ENCODE measurements at places on chromosomes 2 and 18.

- DNase-seq = no peak
Measured at GRCh38 chr18:35096677-35097011, 55.4 kb downstream of the MAPRE2 start.

GRCh38 chr18:64119916-64120315 lies 29.0 kb downstream of the LINC00305 start:
- DNase-seq = no peak

DNA sequence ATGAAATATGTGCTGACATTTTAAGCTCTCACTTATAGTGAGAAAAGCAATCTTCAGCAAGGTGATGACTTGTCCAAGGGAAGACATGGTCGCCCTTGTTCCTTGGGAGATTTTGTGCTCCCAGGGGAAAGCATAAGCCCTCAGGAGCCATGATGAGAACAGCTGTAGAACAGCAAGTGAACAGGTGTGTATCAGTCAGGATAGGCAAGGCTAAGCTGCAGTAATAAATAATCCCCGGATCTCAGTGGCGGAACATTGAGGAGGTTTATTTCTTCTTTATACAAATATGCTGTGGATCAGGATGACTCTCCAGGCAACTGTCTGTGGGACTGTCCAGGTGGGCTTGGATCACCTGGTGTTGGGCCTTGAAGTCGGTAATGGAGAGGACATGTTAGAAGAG lies 103.1 kb downstream of the MSH2 start:
- no peak for DNase-seq

GRCh38 chr2:99787769-99788382 lies 298.1 kb upstream of the REV1 start:
- DNase-seq = no peak

- no peak for DNase-seq
Measured at GRCh38 chr18:24214144-24214543, 75.3 kb downstream of the CABYR start.

- DNase-seq = no peak
Measured at GRCh38 chr2:230920167-230920566, 4.9 kb downstream of the GPR55 start.

DNA sequence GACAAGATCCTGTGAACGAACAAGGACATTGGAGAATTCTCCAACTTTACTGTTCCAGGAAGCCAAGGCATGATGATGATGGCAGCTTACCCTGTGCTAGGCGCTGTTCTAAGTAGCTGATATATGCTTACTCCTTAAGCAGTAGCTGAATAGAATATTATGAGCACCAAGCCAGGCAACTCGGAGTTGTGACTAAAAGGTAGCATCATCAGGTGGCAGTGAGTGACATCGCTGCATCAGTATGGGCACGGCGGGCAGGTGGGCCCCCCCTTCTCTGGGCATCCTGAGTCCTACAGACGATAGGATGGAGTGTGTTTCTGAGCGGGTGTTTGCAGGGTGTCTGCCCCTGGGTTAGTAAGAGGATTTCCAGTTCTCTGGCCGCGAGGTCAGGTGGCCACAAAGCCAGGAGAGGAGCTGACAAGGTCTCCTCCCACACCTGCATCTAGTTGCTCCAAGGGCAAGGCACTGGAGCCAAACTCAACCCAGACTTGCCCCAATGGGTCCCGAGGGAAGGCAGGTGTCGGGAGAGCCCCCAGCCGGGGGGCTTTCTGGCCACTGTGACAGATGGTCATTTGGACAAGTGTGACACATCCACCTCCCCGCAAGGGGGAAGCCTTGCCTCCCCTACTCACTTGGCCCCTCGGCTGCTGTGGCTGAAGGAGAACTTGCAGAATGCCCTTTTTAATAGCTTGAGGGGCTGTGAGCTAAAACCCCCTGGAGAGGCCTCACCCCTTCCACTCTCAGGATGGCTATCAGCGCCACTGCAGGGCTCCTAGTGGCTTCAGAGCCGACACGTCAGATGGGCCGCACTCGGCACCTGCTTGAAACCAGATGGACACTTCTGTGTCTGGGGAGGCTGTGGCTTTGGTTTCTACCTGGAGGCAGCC lies 55.5 kb downstream of the CRACDL start:
- no peak for DNase-seq

- no peak for DNase-seq
Measured at GRCh38 chr2:175631245-175631623, 370.8 kb downstream of the LNPK start.

DNA sequence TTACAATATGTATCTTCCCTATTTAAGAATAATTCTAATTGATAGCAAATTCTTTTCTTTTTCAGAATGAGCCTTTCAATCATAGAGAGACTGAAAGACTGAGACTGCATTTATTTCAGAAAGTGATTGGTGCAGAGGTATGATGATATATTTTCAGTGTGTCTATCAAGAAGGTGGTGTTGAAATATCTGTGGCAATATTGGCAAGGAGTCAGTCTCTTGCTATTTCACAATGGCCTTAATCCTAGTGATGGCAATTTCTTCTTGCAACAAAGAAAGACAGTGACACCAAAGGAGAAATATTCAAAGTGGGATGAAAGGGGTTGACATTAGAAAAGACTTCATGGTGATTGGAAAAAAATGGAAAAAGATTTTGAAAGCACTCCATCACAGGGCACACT lies 21.7 kb upstream of the ZBTB14 start:
- DNase-seq = no peak

DNA sequence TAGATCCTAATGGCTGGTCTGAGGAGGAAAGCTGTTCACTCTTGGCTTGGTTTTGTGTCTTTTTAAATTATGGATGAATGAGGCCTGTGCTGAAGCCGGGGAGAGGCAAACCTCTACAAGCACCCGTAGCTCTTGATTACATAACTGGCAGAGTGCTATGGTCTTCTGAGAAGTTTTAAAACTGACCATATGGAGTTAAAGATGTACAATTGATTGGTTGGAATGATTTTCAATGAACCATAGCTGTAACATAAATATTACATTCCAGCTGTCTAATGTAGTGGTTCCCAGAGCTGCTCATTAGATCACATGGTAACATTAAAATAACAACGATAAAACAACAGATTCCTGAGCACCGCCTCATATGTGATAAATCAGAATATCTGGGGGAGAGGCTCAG lies 71.1 kb upstream of the MAP4K3 start:
- DNase-seq = no peak

DNA sequence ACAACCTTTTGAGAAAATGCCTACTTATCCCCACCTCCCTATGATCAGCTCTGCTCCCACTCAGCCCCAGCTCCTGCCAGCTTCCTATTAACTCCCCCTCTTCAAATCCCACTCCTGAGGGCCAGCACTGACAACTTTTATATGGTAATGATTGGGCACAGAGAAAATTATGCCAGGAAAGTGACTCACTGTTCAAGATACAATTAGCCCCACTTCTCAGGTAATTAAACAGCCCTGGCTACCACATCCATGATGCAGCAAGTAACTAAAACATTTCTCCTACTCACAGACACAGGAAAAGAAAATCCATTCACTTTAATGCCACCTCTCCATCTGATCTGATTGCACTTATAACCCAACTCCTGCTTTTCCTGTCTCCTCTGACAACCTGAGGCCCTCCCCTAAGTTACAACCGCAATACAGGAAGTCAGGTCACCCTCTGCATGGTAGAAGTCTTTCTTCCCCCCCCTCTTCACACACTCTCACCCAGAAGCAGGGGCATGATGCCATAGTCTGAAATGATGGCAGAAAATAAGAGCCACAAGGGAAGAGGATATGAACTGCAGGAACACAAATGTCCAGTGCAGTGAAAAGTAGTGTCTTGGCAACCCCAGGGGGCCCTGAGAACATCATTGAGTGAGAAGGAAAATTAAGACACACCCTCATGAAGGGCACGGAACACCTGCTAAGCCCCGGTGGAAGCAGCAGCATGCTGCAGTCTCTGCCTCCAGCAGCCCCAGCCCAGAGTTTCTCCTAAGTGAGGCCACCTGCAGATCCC lies 54.4 kb downstream of the STK39 start:
- DNase-seq = no peak

DNA sequence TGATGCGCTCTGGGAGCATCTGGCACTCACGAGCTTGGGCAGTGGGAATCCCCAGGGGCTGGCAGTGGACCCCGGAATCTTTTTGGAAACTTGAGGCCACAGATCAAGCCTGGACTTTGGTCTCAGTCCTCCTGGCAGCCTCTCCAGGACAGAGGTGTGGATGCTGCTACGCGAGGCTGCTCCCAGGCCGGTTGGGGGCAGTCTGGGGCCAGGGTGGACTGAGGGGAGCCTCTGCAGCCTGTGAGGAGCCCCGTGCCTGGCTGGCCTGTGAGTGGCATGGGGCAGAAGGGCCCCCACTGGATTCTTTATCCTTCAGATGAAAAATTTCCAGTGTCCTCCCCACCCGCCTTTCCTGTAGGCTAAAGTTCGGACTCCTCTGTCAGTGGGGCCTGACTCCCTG lies 12.7 kb upstream of the DES start:
- no peak for DNase-seq

- no peak for DNase-seq
Measured at GRCh38 chr2:127589841-127590240, 54.4 kb downstream of the MYO7B start.

- no peak for DNase-seq
Measured at GRCh38 chr2:211174021-211174420, 617.6 kb downstream of the CPS1 start.

- DNase-seq = no peak
Measured at GRCh38 chr2:40325116-40325515, 126.8 kb downstream of the SLC8A1 start.

DNA sequence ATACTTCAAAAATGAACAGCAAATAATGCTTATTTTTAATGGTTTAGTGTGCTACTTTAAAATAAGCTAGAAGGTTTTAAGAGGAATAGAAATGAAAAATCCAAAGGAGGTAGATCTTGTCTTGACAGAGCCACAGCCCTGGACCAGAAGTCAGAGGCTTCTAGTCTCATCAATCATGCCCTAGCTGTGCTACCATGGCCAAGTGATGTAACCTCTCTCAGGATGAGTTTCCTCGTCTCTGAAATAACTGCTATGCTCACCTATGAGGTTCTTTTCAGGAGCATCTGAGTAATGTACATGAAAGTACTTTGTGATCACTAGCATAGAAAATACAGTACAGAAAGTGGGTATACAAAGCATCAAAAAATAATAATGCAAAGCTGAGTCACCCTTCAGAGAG lies 248.4 kb downstream of the PID1 start:
- no peak for DNase-seq

GRCh38 chr2:96404446-96405373 lies 69.1 kb downstream of the NCAPH start:
- DNase-seq = no peak

DNA sequence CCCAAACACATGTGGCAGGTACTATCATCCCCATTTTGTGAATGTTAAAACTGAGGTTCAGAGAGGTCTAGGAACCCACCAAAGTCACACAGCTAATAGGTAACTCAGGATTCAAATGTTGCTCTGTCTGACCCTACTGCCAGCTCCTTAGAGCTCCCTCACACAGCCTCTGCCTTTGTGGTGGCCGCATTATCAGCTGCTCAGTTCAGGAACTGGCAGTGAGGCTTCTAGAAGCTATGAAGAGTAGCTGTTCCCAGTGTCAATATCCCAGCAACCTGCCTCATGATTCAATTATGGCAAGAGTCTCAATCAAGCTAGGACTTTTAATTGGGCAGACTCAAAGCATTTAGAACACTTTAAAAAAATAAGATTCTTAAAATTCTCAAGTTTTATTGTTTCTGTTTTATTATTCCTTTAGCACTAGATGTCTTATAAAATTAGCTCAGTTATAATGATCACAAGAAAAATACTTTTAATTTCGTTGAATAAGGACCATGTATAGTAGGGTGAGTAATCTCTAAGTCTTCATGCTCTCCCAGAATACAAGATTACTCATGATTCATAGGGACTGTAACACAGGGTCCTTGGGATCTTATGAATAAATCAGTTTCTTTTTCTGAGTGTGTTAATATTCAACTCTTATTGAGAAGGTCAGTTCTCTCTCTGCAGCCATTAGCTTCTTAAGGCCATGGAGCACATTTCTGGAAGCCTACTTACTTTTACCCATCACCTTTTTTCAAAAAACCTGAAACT lies 342.7 kb downstream of the RND3 start:
- DNase-seq = no peak

DNA sequence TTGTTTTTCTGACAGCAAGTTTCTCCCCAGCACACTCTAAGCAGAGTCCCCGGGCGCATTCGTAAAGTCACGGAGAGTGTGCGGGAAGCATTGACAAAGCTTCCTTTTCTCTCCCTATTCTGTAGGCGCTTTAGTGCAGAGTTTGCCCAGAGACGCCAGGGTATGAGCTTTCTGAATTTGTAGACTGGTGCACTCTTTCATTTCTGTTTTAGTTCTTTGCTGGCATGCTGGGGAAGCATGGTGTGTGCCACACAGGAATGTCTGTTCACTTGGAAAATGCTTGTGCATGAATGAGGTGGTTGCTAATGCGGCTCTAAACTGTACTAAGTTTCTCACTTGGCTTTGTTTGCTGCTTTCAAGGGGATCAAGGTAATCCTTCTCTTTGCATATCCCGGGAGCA lies 102.6 kb downstream of the RTN4 start:
- DNase-seq = no peak

DNA sequence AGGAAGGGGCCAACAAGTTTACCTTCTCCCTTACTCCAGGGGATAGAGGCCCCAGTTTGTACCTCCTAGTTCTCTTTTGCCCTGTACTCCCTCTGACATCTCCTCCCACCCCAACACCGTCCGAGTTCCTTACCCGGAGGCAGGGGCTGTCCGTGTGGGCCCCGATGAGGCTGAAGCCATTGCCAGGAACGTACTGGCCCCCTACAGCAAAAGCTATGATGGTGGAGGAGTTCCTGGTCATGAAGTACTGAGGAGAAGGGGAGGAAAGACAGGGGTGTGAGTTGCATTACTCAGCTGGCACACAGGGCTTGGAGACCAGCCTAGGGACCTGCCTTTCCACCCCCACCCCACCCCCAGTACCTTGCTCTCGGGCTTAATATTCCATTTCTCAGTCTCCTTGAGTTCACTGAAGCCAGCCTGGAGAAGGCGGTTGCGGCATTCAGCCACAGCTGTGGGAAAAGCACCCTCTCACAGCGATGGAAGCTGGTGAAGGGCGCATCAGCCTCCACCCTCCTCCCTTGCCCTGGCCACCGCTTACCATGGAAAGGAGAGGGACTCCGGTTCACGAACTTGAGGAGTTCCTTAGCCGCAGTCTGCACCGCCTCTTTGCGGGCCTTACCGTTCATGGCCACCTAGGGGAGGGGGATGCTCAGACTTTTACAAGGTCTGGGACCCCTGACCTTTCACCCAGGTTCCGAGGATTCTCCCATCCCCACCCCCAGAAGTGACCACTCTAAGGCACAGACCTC lies 1.0 kb downstream of the DNPEP start:
- DNase-seq = no peak

GRCh38 chr2:156345582-156345981 lies 13.1 kb upstream of the NR4A2 start:
- no peak for DNase-seq

GRCh38 chr2:237059155-237059875 lies 26.4 kb upstream of the COPS8 start:
- DNase-seq = no peak

All from hypothalamus (tissue), 51 donors.